Stomach (tissue), 19 donors: ENCODE measurements at places on chromosomes 2 and 18. TPM values are rescaled to one million over a fixed set of nuclear protein-coding genes. Genes with fewer than 3 reads are reported as not detected.

The PPP1CB gene
- 251 TPM for total RNA-seq

DNA sequence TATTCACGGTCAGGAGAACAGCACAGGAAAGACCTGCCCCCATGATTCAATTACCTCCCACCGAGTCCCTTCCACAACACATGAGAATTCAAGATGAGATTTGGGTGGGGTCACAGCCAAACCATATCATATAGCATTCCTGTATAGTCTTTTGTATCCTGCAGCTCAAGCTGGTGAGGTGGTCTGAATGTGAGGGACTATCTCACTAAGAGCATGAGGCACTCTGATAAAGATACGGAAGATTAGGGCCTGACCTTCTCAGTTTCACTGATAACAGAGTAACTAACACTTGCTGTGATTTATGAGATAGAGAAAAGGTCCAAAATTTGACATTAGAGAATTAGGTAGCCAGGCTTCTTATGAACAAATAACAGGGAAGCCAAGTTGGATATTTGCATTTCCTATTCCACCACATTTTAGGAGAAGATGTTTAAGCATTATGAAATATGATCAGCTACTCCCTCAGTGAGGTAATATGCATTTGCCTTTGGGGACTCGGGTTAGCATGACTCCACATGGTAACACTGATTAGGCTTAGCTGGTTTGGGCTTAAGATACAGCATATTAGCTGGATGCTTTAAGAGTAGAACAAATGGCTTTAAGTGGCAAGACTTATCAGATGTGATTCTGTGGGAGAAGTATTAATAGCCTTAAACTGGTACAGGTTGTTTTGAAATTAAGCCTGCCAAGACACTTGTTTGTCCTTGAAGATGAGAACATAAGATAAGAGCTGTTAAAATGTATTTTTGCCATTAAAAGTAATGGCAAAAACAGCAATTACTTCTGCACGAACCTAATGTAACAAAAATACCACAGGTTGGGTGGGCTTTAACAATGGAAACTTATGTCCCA, 106.9 kb upstream of the MSTN start:
- H3K27me3 ChIP-seq, result no peaks in the 10 kb centered on the region
- H3K4me3 ChIP-seq, result no peak overlapping the region
- no peaks in the 10 kb centered on the region for H3K4me1 ChIP-seq
- no peak overlapping the region for H3K27ac ChIP-seq

GRCh38 chr2:16031058-16031847, 90.9 kb downstream of the MYCN start:
- H3K4me1 ChIP-seq, result peaks cover 4% of the 10 kb centered on the region
- DNase-seq, result no peak
- H3K4me3 ChIP-seq, result no peak overlapping the region
- H3K36me3 ChIP-seq, result no peaks in the 10 kb centered on the region

DNA sequence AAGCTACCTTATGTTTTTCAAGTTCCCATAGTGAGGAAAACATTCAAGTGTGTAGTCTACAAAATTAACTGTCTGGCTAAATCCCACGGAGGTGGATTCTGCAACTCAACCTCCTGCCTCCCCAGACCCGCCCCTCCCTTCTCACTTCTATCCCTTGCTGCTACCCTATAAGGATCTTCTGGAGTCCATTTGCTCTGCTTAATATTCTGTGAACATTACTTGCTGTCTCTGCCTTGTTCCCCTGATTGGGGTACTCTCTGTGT, 163.2 kb downstream of the KCNE4 start:
- no peak for DNase-seq
- H3K36me3 ChIP-seq, result no peaks in the 10 kb centered on the region
- no peak overlapping the region for H3K27ac ChIP-seq

DNA sequence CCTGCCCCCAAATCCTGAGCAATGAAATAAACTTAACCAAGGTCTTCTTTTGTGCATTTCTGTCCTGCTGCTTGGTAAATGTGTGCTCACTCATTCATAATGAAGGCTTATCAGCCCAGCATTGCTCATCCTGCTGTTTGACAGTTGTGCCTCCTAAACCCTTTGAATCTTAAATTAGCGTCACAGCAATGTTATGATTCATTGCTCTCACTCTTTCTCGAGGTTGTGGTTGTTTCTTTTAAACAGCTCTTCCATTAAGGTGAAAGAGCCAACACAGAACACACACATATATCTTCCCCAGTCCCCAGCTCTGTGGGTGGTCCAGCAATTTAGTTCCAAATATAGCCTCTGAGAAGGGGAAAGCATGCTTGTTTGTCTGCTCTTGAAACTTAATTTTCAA, 84.0 kb downstream of the EVA1A start:
- H3K27ac ChIP-seq, result no peak overlapping the region
- no peaks in the 10 kb centered on the region for H3K36me3 ChIP-seq
- H3K4me3 ChIP-seq, result no peak overlapping the region
- peak; percentile 62 for DNase-seq
- peaks cover 4% of the 10 kb centered on the region for H3K4me1 ChIP-seq
- no peaks in the 10 kb centered on the region for H3K27me3 ChIP-seq

GRCh38 chr18:8460748-8461147, 148.5 kb upstream of the RAB12 start:
- no peaks in the 10 kb centered on the region for H3K4me1 ChIP-seq
- no peaks in the 10 kb centered on the region for H3K27me3 ChIP-seq
- H3K27ac ChIP-seq, result no peak overlapping the region
- no peaks in the 10 kb centered on the region for H3K36me3 ChIP-seq
- no peak overlapping the region for H3K4me3 ChIP-seq

DNA sequence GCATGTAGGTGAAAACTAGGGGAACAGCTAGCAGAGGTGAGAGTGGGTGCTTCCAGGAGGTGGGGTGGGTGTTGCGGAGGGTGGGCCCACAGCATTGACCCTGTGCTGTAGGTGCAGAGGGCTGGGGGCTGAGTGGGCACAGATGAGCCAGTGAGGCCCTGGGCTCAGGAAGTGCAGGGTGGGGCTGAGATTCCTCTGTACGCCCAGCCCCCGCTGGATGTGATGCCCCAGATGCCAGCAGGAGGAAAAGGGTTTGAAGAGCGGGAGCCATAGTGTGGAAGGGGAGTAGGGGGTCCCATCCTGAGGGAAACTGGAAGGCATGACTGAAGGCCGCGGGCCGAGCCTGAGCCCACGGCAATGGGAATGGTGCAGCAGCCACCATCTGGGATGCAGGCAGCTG, 14.1 kb upstream of the OTOS start:
- peaks cover 16% of the 10 kb centered on the region for H3K27me3 ChIP-seq
- H3K36me3 ChIP-seq, result no peaks in the 10 kb centered on the region
- DNase-seq, result no peak
- no peak overlapping the region for H3K27ac ChIP-seq

DNA sequence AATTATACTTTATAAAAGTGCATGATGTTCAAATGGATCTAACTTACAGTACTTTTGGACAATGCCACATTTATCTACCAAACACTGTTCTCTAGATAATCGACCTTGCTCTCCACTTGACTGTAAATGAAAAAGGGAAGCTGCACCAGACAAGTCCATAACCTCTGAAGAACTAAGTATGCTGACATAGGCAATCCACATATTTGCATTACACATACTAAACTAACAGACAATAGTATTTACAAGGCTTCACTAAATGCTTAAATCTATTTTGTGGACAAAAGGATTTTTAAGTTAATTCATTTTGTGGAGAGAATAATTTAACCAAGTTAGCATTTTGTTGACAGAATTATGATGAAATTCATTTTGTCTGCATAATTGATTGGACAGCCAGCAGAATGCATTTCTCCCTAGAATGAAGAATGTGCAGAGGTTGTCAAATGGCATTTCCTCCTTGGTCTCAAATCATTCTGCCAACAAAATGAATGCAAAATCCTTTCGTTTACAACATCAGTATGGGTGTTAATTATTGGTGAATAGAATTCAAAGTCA, 520.9 kb downstream of the CPS1 start:
- H3K4me3 ChIP-seq, result no peak overlapping the region
- no peaks in the 10 kb centered on the region for H3K36me3 ChIP-seq
- H3K27me3 ChIP-seq, result no peaks in the 10 kb centered on the region
- H3K27ac ChIP-seq, result no peak overlapping the region
- no peaks in the 10 kb centered on the region for H3K4me1 ChIP-seq

DNA sequence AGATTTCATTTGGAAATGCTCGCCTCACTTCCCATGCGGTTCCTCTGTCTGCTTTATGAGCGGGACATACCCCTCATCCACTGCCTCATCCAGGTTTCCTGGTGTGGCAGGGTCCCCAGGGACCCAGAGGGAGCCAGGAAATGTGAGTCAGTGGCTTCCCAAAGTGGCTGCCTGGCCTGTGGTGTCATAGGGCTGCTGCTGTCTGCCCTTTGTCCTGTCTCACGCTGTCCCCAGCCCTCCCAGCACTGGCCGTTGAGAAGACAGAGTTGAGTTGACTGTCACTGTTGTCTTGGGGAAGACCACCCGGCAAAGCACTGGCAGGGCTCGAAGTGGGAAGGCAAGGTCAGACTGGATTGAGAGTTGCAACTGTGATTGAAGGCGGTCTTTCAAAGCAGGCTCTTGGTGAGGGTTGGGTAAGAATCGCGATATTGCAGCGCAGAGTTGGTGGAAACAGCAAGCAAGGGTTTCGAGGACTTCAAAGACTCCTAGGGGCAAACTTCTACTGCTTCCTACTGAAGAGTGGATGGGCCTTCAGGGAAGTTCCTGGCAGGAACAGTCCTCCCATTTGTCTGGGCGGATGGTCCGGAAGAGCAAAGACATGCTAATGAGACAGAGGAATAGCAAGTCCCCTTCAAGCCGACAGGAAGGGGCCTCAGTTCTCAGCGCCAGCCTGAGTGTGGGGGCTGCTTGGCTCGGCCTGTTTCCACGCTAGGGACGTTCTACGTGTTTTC, 33.9 kb downstream of the RAB31 start:
- no peaks in the 10 kb centered on the region for H3K36me3 ChIP-seq
- no peak overlapping the region for H3K4me3 ChIP-seq
- H3K27ac ChIP-seq, result peak overlapping the region; percentile 71
- H3K4me1 ChIP-seq, result peaks cover 14% of the 10 kb centered on the region
- DNase-seq, result no peak
- no peaks in the 10 kb centered on the region for H3K27me3 ChIP-seq

DNA sequence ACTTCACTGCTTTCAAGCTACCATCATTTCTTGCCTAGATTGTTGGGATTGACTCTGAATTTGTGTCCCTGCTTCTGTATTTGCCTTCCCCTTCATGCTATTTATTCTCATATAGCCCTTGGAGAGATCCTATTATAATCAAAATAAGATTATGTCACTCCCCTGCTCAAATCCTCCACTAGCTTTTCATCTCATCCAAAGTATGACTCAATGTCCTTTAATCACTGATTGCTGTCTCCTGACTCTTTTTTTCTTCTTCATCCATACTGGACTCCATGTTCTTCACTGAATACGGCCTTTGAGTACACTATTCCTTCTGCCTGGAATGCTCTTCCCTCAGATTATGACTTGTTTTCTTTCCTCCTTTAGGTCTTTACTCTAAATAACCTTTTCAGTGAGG, 5.0 kb downstream of the RBKS start:
- H3K36me3 ChIP-seq, result no peaks in the 10 kb centered on the region
- H3K27me3 ChIP-seq, result no peaks in the 10 kb centered on the region
- H3K27ac ChIP-seq, result no peak overlapping the region
- H3K4me1 ChIP-seq, result peaks cover 23% of the 10 kb centered on the region

DNA sequence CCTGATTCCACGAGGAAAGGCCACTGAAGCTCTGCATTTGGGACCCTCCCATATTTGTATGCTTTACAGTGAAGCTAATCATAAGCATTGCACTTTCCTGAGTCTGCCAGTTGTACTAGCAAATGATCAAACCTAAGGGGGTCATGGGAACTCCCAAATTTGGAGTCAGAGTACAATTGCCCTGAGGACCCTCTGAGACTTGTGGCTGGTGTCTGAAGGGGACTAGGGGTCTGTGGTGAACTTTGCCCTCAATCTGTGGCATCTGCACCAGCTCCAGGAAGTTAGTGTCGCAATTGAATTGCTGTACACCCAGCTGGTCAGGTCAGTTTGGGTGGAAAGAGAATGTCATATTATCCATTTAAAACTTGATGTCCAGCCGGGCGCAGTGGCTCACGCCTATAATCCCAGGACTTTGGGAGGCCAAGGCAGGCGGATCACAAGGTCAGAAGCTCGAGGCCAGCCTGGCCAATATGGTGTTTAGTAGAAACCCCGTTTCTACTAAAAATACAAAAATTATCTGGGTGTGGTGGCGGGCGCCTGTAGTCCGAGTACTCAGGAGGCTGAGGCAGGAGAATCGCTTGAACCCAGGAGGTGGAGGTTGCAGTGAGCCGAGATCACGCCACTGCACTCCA, 18.1 kb downstream of the SOWAHC start:
- H3K36me3 ChIP-seq, result no peaks in the 10 kb centered on the region
- no peaks in the 10 kb centered on the region for H3K4me1 ChIP-seq
- H3K27me3 ChIP-seq, result no peaks in the 10 kb centered on the region
- no peak overlapping the region for H3K27ac ChIP-seq

The CAPN14 gene
- total RNA-seq, result not detected

The PLB1 gene
- 0.45 TPM for total RNA-seq

DNA sequence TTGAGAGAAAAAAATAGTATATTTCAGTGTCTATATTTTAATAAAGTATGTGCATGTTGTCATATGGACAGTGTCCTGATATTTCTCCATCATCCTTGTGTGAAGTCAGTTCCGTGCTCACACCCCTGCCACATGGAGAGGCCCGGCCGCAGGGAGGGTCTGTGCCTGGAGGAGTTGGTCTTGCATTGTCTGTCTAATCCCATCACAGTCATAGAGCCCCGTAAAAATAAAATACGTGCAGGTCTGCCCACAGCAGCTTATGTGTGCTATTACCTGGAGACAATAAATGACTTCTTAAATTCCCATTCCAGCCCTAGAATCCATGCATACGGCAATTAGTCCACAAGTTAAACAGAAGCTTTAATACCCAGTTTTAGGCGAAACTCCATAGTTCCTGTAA, 20.1 kb downstream of the MAPRE2 start:
- no peak overlapping the region for H3K4me3 ChIP-seq
- H3K4me1 ChIP-seq, result peaks cover 8% of the 10 kb centered on the region
- no peak overlapping the region for H3K27ac ChIP-seq
- no peak for DNase-seq
- no peaks in the 10 kb centered on the region for H3K27me3 ChIP-seq

DNA sequence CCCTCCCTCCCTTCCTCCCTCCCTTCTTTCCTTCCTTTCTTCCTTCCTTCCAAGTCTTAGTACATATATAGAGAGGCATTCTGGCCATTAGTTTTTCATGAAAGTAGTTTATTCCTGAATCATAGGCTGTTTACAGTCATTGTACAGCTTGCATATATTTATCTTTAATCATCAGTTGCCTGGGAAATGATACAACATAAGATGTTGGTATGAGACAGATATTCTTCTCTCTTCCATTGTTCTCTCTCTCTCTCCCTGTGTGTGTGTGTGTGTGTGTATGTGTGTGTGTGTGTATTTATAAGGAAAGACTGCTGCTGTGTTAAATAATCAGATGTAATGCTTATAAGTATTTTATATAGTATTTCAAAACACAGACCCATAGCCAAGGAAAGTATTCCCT, 289.8 kb upstream of the UBE2E3 start:
- no peak overlapping the region for H3K27ac ChIP-seq
- no peak overlapping the region for H3K4me3 ChIP-seq
- no peak for DNase-seq

- DNase-seq, result no peak
- no peaks in the 10 kb centered on the region for H3K4me1 ChIP-seq
- H3K36me3 ChIP-seq, result peaks cover 39% of the 10 kb centered on the region
- H3K4me3 ChIP-seq, result no peak overlapping the region
- no peaks in the 10 kb centered on the region for H3K27me3 ChIP-seq
These were observed 25.2 kb downstream of the OSBPL1A start for GRCh38 chr18:24372279-24372872.

The PROC gene
- not detected for total RNA-seq

The PRKAG3 gene
- not detected for total RNA-seq

- H3K27me3 ChIP-seq, result no peaks in the 10 kb centered on the region
- no peak for DNase-seq
- H3K36me3 ChIP-seq, result no peaks in the 10 kb centered on the region
- H3K4me1 ChIP-seq, result no peaks in the 10 kb centered on the region
- no peak overlapping the region for H3K4me3 ChIP-seq
These were observed 798.1 kb downstream of the CPS1 start for GRCh38 chr2:211354481-211354880.
